Kidney epithelial cell (primary cell): ENCODE measurements at places on chromosomes 6 and 20. TPM values are rescaled to one million over a fixed set of nuclear protein-coding genes. Genes with fewer than 3 reads are reported as not detected.

- DNase-seq, result no peak
Measured at GRCh38 chr6:121573481-121573880, 138.0 kb downstream of the GJA1 start.

Gene PDYN
- total RNA-seq, result not detected in 2 replicates

GRCh38 chr6:22884456-22884855 lies 315.1 kb downstream of the HDGFL1 start:
- DNase-seq, result no peak

- no peak for DNase-seq
Measured at GRCh38 chr6:48733581-48733980, 622.6 kb upstream of the PTCHD4 start.

Gene TREML2
- 0.38 and 0.75 TPM in 2 replicates for total RNA-seq
